ENCODE measurements at places on chromosomes 3 and 15.

GRCh38 chr3:184261854-184262763 is 756 bp upstream of the CAMK2N2 start:
- DNase-seq, result peak; percentile 40

- no peak for DNase-seq
Measured at GRCh38 chr3:115581362-115582135, 41.8 kb upstream of the GAP43 start.

- peak; percentile 14 for DNase-seq
Measured at GRCh38 chr3:2156244-2156847, 57.7 kb downstream of the CNTN4 start.

DNA sequence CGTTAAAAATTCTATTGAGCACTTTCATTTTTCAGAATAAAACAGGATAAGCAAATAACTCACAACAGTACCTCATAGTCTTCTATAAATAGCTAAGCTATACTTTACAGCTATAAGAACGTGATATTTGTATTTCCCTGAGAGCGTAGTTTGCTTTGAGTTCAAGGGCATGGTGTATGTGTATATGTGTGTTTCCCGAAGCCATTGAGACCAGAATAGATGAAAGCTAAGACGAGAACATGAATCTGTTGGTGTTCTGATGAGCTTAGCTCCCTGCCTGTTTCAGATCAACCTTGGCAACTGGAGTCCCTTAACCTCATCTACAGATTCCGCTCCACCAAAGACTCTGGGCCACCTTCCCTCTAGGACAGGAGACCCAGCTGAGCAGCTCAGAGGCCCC is 59.5 kb upstream of the MCF2L2 start:
- no peak for DNase-seq

DNA sequence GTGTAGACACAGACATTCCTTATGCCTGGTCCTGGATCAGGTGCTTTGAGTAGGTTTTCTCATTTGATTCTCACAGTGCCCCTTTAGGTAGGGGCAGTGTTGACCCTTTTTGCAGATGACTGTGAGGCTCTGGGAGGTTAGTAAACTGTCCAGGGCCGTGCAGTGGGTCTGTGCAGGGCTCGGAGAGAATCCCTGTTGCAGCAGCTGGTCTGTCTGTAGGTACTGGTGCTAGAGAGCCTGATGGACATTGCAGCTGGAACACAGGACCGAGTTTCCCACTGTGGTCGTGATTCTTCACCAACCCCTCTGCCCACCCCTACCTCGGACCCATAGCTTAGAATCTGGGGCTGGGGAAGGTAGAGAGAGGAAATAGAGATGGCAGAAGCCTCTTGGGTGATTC is 51.8 kb downstream of the CHCHD6 start:
- DNase-seq, result no peak

DNA sequence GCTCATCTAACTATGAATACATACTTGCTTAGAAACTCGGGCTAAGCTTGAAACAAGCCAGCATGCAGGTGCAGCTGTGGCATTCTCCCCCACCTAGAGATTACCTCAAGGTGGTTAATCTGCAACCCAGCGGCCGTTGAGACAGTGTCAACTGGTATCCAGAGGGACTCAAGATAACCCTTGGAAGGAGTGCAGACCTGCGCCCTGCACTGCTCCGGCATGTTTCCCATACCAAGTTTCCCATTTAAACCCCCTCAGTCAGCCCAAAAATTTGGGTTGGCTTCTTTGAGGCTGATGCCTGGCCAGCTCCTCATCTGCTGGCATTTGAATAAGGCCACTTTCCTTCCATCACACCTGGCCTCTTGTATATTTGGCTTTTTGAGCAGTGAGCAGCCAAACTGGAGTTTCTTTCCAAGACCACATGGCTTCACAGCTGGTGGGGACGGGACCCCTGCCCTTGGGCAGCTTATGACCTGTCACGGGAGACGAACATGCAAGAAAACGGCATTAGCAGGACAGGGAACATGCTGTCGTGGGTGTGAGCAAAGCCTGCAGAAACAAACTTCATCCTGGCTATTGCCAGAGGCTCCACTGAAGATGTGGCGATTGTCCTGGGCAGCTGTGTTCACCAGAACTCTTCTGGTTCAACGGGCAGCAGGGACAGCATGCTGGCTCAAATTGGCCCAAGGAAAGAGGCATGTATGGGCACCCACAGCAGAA is 98.2 kb downstream of the PLXNA1 start:
- DNase-seq, result no peak

DNA sequence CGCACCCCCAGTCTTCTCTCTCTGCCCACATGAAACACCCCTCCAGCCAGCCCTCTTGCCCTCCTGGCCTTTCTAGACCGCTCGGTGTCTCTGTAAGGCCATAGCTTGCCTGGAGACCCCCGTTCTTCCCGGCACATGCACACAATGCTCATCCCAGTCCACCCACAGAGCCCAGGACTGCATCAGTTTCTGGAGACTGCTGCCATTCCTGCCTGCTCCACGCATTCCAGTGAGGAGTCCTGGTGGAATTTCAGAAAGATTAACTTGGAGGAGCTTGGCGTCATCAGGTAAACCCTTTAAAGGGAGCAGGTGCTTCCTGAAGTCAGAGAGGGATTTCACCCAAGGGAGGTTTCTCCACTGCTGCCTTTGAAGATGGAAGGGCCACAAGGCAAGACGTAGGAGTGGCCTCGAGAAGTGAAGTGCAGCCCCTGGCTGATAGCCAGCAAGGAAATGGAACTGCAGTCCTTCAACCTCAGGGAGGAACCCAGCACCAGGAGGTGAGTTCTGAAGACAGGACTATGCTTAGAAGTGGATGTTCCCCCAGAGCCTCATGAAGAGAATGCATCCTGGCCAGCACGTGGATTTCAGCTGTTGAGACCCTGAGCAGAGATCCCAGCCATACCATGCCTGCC is 19.2 kb downstream of the SLC41A3 start:
- DNase-seq, result no peak

DNA sequence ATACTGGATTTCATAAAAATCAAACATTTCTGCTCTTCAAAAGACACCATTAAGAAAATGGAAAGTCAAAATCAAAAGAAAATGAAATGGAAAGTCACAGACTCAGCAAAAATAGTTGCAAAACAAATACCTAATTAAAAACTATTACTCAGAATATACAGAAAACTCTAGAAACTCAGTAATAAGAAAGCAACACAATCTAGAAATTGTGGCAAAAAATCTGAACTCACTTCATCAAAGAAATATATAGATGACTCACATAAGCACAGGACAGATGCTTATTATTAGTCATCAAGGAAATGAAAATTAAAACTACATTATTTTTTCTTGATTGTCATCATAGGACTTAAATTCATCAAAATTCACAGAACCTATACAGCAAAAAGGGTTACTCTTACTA is 430.0 kb downstream of the SHQ1 start:
- DNase-seq, result no peak

DNA sequence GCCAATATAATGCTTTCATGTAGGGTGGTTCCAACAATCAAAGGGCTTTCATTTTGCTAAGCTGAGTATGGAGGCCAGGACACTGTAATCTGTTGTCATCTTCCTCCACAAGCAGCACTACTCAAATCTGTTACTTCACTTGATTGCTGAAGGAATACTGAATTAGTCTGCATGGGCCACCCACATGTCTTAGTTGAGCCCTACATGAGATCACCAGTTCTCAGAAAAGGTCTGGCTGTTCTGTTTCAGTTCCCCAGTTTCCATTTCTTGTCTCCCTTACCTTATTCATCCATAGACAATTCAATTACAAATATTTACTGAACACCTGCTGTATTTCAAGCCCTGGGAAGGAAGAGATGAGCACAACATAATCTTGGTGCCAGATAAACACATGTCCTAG is 119.2 kb downstream of the FHIT start:
- DNase-seq, result no peak

GRCh38 chr3:20078194-20078714 is 38.0 kb downstream of the KAT2B start:
- no peak for DNase-seq

DNA sequence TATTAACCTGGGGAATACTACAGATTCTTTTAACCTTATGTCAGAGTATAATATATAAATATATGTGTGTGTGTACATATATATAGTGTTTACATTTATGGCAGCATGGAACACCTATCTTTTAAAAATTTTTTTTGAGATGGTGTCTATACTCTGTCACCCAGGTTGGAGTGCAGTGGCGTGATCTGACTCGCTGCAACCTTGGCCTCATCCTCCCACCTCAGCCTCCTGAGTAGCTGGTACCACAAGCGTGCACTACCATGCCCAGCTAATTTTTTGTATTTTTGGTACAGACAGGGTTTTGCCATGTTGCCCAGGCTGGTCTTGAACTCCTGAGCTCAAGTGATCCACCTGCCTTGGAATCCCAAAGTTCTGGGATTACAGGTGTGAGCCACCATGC is 18.5 kb upstream of the ERICH6 start:
- DNase-seq, result no peak

- no peak for DNase-seq
Measured at GRCh38 chr15:52256930-52257733, 38.5 kb downstream of the MYO5C start.
